ENCODE measurements at places on chromosomes 3 and 15.

GRCh38 chr3:11150256-11150655, 4.0 kb upstream of the HRH1 start:
- no peak for DNase-seq

DNA sequence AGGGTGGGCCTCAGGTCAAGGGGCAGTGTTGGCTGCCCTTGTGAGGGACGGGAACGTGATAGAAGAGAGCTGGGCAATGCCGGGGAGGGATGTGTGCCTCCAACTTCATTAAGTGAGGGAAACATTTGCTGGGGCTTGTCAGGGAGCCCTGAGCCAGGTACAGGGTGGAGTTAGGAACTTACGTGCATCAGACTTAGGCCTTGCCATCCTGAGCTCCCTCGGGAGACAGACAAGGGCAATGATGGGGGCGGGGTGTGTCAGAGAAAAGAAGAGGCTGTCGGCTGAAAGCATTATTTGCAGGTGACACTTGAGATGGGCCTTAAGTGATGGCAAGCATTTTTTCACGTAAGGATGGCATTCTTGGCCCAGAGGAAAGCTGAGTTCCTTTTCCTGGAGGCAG, 1.6 kb downstream of the FAM131A start:
- no peak for DNase-seq

DNA sequence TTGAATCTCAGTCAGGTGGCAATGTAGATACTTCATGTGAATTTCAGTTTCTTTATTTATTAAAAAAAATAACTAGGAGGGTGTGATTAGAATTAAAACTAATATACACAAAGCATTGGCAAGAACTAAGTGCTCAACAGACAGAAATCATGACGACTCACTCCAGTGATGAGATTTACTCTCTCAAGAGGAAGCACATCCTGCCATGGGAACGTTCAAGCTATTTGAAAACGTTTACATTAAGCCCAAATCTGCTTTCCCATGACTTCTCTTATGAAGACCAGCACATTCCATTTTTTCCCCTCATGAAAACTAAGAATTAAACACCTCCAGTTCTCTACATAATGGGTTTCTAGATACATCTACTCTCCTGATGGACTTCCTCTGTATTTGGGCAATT, 8.5 kb downstream of the WDR53 start:
- no peak for DNase-seq

DNA sequence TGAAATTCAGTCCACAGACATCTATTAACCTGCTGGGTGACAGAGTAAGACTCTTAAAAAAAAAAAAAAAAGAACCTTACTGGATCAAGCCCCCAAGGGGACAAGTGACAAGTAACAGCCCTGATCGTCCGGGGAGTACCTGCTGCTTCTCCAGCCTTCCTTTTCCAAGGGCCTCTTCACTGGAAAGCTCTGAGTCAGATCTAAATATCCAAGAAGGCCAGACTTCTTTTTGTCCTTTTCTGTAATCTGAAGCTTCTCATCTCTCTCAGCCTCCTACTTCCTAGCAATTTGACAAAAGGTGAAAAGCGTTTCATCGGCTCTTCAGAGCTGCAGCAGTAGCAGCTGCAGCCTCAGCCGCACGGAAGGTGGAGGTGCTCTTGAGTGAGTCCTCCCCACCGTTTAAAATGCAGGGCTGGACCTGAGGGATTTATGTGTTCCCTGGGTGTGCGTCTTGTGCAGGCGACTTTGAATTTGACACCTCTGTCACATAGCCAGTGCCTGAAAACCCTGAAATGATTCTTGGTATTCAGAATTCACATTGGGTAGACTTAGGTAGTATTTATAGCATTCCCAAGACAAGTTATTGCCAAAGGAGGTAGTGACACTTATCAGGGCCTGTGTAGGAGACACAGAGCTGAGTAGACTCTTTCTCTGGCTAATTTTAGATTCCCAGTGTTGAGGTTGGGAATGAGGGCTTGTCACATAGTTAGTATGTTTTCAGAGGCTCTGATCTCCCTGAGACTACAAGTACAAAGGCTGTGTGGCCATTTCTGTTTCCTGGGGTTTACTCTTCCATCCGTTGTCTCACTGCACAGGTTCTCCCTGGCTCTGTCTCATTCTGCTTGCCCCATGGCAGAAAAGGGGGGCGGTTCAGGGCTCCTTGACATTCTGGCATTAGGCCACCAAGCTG, 291.2 kb upstream of the C2CD4B start:
- DNase-seq, result no peak

GRCh38 chr3:12944849-12945248, 103.5 kb upstream of the RPL32 start:
- peak; percentile 76 for DNase-seq

GRCh38 chr3:109050591-109051167, 67.3 kb downstream of the MORC1 start:
- no peak for DNase-seq

DNA sequence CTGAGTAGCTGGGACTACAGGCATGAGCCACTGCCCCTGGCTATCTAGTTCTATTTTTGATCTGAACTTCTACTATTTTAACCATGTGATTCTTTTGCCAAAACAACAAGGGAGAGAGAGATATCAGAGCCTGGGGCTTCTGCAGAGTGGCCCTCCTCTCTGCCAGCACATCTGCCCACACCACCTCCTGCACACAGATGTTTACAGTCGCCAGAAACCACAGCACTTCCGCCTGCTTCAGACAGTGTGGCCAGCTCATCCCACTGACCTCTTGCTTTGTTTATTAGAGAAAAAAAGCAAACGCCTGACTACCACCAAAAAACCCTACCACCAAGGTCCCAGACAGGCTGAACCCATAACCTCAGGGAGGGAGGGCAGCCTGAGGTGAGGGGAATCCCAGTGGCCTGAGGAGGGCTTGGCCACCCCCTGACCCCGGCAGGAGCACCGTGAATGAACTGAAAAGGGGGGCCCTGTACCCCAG, 85.9 kb upstream of the ABHD2 start:
- no peak for DNase-seq

DNA sequence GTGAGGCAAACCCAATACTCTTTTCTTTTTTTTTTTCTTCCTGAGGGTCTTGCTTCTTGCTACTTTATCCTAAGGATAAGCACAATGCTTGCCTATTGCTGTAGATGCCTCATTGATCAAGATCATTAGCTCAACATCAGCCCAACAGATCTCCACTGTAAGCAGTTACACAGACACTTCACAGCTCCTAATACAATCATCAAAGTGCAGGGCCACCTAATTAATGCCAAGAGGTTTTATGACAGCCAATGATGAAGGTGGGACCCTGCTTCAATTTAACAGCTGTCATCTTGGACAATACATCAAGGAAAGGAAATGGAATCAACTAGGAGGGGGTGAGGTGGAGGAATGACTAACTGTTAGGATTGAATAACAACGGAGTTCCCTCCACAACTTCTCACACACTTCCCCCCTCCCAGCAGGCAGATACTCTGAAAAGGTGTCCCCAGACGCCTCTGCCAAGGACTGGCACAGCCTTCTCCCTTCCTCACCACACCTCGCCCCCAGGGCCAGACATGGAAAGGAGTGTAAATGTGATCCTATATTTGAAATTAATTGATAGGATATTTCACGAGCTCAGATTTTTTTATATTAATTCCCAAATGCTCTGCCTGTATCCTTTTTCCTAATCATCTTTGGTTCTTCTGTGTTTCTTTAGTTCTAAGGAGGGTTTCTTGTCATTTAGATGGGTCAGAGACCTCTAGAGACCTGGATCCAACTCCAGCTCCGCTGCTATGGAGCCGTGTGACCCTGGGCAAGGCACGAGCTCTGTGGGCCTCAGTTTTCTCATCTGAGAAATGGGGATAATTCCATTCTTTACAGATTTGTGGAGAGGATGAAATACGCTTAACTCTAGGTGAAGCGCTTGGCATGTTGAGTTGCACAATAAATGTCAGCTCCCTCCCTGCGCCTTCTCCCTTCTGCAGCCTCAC, 1.2 kb downstream of the DCLK3 start:
- no peak for DNase-seq

- DNase-seq, result no peak
These were observed 30.2 kb downstream of the IFT80 start for GRCh38 chr3:160368804-160369203.

- DNase-seq, result no peak
These were observed 1.4 kb downstream of the MORF4L1 start for GRCh38 chr15:78873793-78874765.

Data from posterior cingulate gyrus (tissue), 11 donors.